ENCODE measurements at places on chromosomes 5 and 9.
A peak's percentile ranks its signal among the peaks of the same experiment; 100 is the strongest.

DNA sequence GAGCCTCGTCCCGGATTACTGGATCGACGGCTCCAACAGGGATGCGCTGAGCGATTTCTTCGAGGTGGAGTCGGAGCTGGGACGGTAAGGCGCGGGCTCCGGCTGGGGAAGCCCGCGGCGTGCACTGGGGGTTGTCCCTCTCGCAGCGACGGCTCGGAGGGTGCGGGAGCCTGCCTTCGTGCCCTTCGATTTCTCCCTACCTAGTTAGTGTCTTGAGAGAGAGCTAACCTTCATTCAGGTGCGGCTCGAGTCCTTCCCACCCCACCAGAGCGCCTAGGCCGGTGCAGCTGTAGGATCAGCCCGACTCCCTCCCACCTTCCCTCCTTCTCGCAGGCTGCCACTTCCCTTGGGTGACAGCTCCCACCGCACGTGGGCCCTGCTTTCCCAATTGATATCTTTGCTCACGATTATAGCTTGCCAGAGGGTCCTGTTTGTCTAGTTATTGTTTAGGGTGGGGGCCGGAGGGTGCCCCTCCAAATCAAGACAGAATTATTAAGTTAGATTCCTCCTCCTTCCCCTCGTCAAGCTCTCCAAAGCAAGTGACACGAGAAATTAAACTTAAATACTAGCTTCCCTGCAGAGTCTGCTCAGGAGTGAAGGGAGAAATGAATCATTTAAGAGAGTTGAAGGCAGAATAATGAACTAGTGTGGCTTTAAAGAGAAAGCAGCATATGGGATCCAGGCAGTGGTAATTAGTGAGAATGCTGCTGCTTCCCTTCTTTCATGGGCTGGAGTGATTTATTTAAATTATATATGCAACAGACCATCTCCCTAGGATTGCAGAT, 569 bp downstream of the CAMK4 start:
- no peak for DNase-seq

- no peak for DNase-seq
Measured at GRCh38 chr5:170161069-170161468, 55.4 kb downstream of the FOXI1 start.

DNA sequence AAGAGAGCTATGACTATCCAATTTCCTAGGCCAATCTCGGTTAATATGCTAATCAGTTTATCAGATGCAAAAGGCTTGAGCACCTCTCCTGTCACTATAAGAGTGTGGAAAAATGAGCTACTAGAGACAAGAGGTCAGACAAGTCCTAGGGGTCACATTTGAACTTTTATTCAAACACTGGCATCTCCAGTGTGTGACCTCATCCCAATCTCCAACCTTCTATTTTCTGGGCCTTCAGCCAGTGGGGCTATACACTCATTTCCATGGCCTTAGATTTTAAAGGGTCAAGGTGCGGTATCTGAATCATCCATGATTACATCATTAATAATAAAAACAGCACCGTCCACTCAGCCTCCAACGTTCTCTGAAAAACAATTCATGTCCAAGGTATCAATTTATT, 139.6 kb upstream of the LRRTM2 start:
- no peak for DNase-seq

DNA sequence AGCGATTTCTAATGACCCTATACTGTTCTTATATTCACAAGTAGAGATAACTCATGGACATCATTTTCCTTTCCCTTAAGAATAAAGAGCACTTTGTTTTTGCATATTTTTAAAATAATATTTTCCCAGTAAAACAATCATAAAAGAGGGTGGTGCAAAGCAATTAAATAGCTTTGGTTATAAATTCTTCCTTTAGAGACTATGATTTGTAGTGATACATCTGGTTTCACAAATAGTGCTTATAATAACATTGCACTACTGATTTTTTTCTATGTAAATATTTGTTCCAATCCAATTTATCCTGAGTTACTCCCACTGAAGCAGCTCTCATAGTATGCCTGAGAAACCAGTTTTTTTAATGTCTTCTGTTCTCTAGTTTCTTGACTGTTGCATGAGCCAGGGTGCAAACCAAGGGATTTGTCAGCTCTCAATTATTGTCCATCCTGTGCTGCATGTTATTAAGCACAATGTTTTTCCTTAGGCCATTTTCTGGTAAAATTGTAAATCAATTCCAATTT, 74.7 kb downstream of the LURAP1L start:
- DNase-seq: no peak

DNA sequence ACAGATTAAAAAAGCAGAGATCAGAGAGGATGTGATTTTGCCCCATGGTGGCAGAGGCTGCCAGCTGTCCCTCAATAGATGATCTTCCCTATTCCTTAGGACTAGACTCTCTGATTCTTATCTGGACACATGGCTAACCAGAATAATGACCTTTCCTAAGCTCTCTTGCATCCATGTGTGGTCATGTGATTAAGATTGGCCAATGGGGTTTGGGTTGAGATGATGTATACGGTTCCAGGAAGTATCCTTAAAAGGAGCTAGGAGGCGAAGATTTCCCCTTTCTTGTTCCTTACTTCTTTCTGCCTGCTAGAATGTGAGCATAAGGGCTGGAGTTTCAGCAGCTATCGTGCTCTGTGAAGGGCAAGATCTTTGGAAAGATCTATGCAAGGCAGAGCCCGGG, 39.8 kb downstream of the FOXI1 start:
- no peak for DNase-seq

DNA sequence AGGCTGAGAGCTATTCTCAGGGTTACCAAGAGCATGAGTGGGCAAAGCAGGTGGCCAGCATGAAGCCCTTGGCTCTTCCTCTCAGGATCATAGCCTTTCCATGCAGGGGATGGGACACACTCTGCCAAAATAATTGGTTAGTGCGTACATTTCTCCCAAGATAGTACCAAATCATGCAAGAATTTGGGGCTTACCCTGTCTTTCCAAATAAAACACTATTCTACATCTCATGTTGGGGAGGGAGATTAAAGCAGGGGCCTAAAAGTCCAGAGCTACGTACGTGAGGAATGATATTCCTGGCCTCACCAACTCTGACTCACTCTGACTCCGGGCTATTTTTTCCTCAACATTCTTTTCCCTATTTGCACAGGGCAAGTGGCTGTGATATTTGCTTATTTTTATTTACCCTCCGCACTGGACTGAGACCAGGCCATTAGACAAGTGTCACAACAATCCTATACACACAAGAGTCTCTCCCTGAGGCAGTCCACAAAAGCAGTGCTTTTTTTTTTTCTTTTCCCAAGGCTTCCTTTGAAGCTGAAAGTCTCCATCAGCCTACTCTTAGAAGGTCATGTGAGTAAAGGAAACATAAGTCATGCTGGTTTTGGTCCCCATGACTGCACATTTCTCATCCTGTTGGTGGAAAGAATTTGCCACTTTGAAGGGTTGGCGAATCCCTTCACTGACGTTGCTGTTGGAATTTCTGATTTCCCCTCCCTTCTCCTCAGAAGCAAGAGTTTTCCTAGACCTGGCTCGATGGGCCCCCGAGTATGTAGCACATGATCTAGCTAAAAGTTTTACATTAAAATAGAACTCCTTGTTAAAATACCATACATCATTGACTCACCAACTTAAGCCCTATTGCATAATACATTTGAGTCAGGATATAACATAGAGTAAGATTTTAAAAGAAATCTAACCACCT, 40.0 kb downstream of the TMEM252 start:
- DNase-seq: no peak

DNA sequence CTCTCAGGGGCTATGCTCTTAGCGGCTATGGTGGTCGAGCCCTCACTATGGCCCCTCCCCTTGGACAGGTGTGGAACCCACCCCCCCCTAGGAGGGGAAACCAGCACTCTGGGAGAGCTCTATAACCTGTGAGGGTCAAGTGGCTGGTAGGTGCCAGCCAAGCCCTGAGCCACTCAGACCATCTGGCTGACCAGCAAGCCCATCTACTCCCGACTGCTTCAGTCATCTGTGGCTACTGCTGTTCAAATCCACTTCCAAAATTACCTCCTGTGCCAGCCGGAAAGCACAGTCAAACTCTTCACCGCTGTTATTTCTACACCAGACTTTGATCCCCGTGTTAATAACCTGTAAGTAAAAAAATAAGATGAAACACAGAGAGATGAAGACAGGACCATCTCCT, 28.5 kb downstream of the NSUN2 start:
- DNase-seq: peak; percentile 64

DNA sequence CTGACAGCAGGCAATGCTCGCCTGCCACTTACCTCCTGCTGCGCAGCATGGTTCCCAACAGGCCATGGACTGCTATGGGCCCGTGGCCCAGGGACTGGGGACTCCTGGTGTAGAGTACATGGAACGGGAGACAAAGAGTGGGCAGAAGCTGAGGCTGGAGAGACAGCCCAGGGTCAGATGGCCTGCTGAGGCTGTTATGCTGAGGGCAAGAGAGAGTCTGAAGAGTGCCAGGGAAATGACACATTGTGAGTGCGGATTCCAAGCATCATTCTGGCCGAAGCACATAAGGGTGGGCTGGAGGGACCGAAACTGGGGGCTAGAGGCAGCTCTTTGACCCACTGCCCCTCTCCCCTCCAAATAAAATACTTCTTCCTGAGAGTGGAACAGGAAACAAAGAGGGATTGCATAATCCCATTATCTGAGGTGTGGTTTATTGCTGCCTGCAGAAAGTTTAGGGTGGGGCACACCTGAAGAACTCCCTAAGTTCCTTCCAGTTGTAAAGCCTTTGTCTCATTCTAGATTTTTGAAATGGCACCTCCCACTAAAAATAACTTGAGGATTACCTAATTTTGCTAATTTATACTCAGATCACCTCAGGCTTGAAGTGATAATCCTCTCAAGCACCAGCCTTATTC, 158.1 kb downstream of the ATP10B start:
- DNase-seq: no peak

GRCh38 chr9:115416299-115416698, 298.3 kb upstream of the TNC start:
- DNase-seq: no peak

DNA sequence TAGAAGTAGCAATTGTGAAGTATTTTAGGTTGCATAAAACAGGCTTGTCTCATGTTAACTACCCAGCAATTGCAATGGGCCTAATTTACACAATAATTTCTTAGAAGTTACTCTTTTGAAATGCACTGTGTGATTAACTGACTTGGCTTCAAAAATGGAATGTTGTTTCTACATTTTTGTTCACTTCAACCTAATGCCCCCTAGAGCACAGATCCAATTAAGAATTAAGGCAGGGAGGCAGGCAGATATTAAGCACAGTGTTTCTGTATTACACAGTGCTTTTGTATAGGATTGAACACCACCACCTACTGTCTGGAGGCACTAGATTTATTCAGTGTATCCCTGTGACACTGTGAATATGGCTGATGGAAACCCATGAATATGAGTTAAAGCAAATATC, 302.1 kb downstream of the FBXL17 start:
- no peak for DNase-seq

All from cerebellar nuclear complex (tissue), 1 donor.